ENCODE measurements at places on chromosomes 12 and 14. TPM values are rescaled to one million over a fixed set of nuclear protein-coding genes. Genes with fewer than 3 reads are reported as not detected.

GRCh38 chr14:74404435-74404834 is 21.6 kb downstream of the SYNDIG1L start:
- DNase-seq = no peak

- no peak for DNase-seq
Measured at GRCh38 chr12:76555231-76555767, 4.3 kb downstream of the OSBPL8 start.

DNA sequence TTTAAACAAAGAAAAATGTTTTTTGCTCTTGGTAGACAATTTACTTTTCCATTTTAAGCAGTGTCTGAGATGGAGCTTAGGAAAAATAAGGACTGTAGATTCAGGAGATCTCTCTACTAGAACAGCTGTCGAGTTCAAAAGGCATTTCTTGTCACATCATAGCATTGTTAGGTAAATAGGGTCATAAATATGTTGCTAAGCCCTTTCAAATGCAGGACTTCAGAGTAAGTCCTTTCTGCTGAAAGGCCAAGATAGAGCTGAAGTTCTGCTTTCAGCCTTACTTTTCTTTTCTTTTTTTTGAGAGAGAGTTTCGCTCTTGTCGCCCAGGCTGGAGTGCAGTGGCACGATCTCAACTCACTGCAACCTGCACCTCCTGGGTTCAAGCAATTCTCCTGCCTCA is 98.2 kb downstream of the SYNE2 start:
- no peak for DNase-seq

WIF1 gene
- 3.1 TPM for polyA plus RNA-seq

DNAJC22 gene
- polyA plus RNA-seq = 0.09 TPM

Data from muscle of arm (tissue), 14 donors.